RWPE1 (cell line): ENCODE measurements at places on chromosomes 5 and 9.

GRCh38 chr5:100708645-100709171 lies 173.5 kb downstream of the FAM174A start:
- DNase-seq = no peak

DNA sequence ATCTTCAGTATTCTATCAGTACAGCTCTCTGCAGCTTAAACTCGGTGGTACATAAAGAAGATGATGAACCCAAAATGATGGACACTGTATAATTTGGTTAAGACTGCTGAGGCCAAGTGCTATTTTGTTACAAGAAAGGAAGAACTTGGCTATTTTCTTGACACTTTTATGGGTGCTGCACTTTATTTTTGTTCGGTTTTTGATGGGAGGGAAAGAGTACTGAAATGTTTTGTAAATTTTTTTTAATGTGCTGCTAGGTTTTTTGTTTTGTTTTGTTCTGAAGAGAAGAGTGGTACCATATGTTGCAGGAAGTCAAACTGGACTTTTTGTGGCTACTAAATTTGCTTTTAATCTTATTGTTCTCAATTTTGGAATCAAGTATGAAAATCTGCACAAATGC lies 26.7 kb downstream of the CDC37L1 start:
- DNase-seq = no peak

- DNase-seq = no peak
Measured at GRCh38 chr9:91628892-91629291, 205.3 kb upstream of the NFIL3 start.

DNA sequence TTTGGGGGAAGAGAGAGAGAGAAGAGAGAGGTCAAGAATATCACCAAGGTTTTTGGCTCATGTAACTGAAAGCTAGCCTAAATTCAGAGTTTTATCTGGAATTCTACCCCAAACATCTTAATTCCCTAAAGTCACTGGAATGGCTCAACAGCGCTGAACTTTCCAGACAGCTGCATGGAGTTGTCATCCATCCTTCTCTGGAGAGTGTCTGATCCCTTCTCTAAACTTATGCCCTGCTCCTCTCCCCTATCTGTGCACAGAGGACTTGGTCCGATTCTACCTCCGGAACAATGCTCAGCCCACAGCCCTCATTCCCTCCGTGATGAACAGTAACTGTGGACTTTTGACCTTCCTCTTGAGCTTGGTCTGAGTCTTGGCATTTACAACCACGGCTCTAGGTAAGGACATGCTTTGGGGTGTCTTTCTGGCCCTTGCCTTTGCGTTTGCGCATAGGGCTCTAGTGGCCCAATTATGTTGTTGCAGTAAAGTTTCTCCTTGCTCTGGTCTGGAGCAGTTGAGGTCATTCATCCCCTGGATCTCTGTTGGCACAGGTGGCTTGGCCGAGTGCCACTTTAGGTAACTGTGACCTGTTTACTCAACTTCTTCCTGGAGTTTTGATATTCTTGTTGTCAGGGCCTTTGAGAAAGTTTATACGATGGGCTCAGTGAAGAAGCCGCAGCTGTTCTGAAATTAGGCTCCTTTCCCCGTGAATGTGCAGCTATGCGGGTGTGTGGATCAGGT lies 18.3 kb upstream of the CD180 start:
- DNase-seq = no peak

DNA sequence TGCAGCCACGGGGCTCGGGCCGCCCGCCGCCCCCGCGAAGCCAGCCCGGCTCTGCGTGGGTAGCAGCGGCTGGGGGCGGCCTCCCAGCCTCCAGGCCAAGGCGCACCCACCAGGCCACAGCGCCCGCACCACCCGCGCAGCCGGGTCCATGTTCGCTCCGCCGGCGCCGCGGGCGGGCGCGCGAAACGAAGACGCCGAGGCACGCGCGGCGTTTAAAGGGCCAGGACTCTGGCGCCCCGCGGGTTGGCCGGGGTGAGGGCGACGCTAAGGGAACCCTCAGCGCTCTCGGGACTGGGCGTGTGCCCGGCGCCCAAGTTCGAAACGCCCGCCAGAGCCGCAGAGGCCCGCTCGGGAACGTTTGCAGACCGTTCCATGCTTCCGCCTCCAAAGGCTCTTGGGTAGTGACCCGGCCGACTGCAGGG lies at the start of gene PTGES2:
PTGES2 (minus strand) TSS at position 162 of the 422 bp plus-strand sequence; CDS start at position 150, 12 bp downstream.
- DNase-seq = peak; percentile 83

DNA sequence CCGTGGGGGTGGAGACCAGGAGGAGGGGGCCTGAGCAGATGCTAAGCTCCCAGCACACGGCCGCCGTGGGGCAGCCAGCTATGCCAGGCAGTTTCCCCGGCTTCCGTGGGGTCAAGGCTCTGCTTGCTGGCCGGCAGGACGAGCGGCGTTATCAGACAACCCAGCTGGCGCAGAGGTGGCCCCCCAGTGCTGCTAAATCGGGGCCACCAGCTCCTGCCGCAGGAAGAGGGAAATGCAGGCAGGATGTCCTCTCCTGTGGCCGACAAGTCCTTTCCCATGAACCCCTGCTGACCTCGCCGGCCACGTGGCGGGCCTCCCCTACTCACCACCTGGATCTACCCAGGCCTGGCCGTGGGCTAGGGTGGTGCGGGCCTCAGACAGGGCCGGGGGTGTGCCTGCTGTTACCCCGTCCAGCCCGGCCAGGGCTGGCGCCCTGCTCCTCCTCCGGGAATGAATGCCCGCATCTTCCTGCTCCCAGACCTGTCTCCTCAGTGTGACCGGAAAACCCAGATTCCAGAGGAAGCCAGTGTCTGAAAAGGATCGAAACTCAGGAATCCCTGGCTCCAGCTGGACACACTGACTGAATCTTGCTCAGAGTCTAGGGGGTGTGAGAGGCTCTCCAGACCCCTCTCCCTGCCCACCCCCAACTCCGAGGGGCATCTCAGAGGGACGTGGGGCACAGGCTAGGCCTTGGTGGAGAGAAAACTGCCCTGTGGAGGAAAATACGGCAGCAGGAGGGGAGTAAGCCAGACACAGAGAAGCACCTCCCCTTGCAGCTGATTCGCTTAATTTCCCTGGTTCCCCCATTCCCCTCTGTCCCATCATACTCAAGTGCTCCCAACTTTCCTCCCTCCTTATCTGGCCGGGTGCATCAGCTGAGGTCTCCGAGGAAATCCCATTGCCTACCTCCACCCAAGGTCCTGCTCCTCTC lies 3.9 kb downstream of the FLT4 start:
- no peak for DNase-seq

GRCh38 chr9:104982543-104982942 lies 54.6 kb upstream of the ABCA1 start:
- DNase-seq = no peak

DNA sequence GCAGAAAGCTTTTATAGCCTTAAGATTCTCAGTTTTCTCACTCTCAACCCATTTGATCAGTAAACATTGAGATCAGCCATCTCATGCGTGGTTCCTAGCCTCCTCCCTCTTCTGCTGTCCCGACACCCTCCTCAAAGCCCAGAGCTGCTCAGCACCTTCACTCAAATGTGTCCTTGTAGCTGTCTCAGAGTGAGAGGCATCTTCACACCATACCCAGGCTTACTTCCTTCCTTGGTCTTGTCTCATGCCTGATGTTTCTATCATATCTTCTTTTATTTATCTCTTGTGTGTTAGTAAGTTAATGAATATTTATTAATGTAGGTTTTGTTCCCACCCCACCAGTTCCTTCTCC lies 72.4 kb upstream of the SNX2 start:
- DNase-seq = no peak

DNA sequence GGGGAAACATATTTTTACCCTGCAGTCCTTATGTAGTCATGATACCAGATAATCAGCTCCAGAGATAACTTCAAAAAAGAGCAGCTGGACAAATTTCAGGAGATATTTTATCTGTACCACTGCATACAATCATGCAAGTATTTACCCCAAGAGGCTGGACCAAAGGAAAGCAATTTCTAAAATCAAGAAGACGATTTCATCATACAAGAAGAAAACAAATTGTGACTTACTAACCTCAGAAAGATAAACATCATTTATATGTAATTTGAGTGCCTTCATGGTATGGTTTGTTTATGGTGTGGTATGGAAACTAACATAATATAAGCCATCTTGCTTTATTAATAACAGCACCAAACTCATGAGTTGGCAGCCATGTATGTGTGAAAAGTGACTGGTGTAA lies 603.6 kb downstream of the PSAT1 start:
- no peak for DNase-seq

- DNase-seq = no peak
Measured at GRCh38 chr9:37551888-37552287, 24.3 kb downstream of the FBXO10 start.

GRCh38 chr9:131677444-131678180 lies 62.3 kb downstream of the RAPGEF1 start:
- peak; percentile 62 for DNase-seq

DNA sequence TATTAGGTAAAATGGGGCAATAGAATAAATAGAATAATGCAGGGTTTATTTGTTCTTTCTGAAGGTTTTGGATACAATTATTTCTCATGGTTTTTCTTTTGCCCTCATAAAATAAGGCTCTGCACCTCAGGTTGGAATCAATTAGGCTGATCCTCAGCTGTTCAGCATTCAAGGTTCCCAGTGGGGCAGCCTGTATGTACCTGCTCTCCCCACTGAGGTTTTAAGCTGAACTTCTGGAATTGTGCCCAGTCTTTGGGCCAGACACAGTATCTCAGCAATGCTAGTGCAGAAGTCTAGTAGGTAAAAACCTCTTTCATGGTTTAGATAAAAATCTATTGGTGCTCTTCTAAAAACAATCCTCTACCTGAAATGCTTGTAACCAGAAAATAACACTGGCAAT lies 98.0 kb downstream of the EDIL3 start:
- DNase-seq = no peak

DNA sequence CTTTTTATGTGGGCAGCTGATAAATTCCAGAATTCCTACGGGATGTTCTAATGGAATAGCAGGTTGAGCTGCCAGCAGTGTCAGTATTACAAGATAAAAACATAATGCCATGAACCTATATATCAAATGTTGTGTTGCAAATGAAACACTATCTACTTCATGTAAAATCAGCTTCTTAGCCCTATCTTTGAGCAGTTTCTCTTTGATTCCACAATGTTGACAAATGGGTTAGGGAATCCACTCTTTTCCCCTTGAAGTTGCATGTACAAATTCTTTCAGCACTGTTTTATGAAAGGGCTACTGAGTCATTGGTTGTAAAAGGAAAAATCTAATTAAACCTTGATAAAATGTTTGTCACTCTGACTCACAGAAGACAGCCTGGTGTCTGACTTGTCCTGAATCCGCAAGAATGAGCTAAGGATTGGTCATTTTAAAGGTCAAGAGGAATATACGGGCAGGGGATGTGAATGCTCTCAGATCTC lies 950.6 kb upstream of the NUDT12 start:
- DNase-seq = peak; percentile 52

DNA sequence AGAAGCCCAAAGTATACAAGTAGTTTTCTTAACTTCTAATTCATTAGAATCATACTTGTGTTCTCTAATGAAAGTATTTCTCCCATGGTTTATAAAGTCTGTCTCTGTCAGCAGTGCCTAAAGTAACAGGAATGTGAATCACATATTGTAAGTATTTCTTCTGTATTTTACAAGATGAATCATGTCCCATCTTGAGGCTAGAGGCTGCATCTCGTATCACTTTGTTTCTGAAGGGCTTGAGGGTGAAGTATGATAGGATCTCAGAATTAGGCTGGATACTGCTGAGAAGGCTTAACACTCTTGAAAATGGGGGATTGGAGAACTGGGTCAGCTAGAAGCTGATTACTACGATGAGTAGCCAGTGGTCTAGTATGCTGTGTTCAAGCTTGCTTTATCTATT lies 242.2 kb upstream of the ACTBL2 start:
- peak; percentile 53 for DNase-seq

GRCh38 chr5:95026718-95027117 lies 258.2 kb downstream of the MCTP1 start:
- no peak for DNase-seq

DNA sequence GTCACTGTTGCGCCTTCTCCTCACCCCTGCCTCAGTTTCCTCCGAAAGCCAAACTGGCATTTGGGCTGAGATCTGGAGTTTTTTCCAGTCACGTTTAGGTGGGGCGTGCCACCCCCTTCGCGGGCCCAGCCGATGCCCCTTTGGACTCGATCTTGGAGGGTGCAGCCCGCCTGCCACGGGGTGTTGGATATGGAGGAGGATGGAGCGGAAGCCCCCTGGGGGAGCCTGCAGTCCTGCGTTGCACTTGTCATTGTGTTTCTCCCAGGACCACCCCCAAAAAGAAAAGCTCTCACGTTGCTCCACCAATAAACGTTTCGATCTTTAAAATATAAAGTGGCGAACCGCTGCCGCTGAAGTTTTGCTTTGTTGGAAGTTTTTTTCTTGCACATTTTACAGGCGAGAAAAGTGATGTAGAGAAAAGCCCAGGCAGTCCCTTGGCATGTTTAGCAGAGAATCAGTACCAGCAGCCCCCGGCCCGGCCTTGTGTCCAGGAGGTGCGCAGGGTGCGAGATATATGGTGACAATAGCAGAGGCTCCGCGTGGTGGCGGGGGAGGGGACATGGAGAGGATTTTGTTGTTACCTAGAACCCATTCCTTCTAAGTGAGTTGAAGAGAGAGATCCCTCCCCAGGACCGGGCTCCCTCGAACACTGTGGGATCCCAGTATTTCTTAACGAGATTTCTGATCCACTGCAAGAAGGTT lies 681 bp downstream of the F2R start:
- peak; percentile 30 for DNase-seq

DNA sequence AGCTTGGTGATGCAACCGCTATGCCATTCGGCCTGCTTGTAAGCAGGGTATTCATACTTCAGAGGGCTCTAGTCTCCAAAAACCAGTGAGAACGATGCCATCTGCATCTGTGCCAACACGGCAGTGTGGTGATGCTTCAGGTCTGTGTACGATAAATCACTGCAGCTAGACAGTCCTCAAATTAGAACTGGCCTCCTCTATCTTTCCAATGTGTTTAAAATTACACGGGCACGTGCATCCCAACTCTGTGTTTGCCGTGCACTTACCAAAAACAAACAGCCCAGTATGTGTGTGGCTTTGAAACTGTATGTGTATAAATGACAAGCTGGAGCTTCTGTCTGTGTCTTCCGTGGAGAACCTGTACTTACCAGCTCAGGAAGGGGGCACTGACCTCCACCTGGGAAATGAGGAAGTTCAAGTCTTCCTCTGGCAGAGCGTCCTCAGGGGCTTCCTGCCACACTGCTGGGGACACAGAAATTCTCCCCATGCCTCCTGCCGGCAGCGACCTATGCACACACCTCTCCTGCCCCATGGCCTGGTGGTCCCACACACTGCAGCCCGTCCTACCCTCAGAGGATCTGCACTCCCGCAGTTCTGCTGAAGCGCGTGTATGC lies 12.3 kb downstream of the MED10 start:
- DNase-seq = no peak
